ENCODE measurements at places on chromosomes 11 and 22.

GRCh38 chr11:43574949-43575912 is 105.3 kb upstream of the HSD17B12 start:
- DNase-seq = peak; percentile 45

- no peak for DNase-seq
Observed at GRCh38 chr22:20441631-20442484, 4.2 kb upstream of the SCARF2 start.

DNA sequence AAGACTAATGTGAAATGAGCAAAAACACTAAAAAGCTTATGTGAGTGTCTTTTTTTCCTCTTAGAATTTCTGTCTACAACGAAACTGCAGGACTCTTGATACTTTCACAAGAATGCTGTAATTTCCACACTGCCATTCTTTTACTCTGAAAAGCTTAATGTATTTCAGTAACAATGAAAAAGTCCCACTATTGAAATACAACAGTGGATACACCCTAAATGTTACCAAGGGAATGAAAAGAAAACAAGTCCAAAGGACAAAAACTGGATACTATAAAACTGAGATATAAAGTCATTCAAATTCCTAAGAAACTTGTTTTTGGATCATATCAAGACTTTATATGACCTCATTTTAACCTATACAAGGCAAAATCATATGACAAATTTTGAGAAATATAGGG is 77.4 kb downstream of the SOX6 start:
- no peak for DNase-seq

DNA sequence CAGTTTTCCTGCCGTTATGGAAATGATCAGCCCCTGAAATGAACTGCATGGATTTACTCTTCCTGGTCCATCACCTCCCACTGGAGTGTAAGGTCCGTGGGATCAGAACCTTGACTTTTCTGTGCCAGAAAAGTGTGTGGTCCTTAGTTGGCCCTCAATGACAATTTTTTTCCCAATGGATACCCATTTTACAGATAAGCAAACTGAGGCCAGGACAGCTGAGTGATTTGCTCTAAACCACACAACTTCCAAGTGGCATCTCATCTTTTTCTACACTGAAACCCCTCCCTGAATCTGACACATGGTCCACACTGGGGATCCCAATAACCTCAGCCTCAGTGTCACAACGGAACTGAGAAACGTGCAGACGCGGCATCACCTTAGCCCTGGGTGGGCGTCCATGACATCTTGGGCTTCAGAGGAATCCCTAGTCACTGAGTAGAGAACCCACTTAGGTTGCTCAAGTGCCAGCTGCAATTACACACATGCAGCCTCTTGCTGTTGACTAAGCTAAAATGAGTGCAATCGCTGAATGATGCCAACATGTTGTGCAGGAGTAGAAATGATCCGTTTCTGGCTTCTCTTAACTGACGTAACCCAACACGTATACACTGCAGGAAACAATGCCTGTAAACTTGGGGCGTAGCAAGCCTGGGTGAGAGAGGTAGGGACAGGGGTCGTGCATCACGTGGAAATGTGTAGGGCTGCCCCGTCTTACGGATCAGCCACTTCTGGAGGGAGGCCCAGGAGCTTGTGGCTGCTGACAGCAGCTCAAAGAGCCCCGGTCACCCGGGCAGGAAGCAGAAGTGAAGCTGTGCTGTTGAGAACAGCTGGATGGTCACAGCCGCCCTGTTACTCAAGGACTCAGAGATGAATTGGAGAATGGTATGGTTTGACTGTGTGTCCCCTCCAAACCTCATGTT is 136.3 kb downstream of the SHANK2 start:
- no peak for DNase-seq

GRCh38 chr11:120925944-120926343 is 98.0 kb upstream of the TBCEL start:
- no peak for DNase-seq

GRCh38 chr11:95682552-95682951 is 107.0 kb downstream of the FAM76B start:
- no peak for DNase-seq

DNA sequence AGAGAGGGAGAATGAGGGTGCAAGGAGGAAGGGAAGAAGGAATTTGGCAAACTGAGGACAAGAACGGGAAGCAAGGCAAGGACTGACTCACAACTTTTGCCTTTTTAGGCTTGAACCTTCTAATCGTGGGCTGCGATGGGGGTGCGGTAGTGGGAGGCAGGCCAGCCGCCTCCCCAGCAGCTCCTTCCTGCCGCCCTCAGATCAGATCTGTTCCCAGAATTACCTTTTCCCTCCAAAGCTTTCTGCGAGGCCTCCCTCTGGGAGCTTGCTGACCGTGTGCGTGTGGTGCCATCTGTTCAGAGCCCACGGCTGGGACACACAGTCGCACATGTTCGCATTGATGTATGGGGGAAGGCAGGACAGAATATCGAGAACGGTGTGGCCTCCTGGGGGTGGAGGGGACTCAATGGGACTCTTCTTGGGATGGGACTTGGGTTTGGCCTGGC is 86.9 kb upstream of the PARVA start:
- DNase-seq = no peak

DNA sequence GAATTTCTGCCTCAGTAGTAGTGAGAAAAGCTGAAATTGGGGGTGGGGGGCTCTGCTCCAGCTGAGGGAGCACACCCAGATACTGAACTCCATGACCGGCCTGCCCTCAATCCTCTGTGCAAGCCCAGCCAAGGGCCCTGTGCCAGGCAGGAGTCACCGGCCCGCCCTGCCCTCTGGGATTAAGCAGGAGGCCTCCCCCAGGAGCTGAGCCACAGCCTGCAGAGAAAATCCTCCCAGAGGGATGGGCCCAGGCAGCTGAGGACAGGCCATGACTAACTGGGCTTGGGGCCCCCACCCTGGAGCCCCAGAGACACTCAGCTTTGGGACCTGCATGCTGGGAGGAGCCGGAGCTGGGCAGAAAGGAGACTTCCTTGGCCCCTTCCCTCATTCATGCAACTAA is 48.8 kb downstream of the MN1 start:
- no peak for DNase-seq

DNA sequence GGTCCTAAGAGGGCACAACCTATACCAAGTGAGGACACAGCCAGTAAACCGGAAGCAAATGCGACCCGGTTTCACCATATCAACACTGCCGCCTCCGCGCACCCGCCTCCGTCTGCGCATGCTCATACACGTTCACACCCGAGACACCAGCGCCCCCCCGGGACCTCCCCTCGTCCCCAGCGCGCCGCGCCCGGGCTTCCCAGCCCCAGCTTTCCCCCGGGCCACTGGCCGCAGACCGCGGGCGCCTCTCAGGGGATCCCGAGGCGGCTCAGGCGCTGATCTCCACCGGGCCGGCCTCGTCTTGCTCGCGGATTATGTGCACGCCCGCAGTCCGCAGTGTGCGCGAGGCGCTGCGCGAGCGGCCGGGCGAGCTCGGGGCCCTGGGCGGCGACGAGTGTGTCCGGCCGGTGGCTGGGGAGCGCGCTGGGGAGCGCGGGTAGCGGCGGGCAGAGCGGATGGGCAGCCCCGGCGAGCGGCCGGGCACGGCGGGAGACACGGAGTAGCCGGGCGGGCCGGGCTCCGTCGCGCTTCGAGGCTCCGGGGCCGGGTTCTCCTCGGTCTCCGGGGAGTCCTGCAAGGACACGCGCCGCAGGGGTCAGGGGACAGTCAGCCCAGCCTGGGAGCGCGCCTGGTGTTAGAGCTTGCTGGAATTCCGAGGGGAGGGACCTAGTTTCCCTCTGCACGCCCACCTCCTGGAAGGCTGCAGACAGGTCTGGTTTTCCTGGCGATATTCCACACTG is 2.0 kb downstream of the HEPN1 start:
- peak; percentile 86 for DNase-seq

GRCh38 chr11:124768914-124769313 is 6.8 kb upstream of the ESAM start:
- DNase-seq = no peak

- DNase-seq = no peak
Observed at GRCh38 chr11:90197377-90197776, 25.5 kb downstream of the CHORDC1 start.

- peak; percentile 64 for DNase-seq
Observed at GRCh38 chr11:88886796-88887195, 179.0 kb downstream of the GRM5 start.

- peak; percentile 59 for DNase-seq
Observed at GRCh38 chr11:61869708-61870451, 21.5 kb downstream of the FADS3 start.

GRCh38 chr11:111450480-111451320 is 61.5 kb downstream of the BTG4 start:
- DNase-seq = no peak

- peak; percentile 78 for DNase-seq
Observed at GRCh38 chr11:61577383-61578118, 3.3 kb downstream of the SYT7 start.

- peak; percentile 75 for DNase-seq
Observed at GRCh38 chr22:24775769-24776492, 1.4 kb upstream of the PIWIL3 start.

GRCh38 chr11:61954851-61955421 is 4.8 kb downstream of the BEST1 start:
- DNase-seq = peak; percentile 89

- peak; percentile 49 for DNase-seq
Observed at GRCh38 chr22:32475468-32476010, 928 bp downstream of the FBXO7 start.

DNA sequence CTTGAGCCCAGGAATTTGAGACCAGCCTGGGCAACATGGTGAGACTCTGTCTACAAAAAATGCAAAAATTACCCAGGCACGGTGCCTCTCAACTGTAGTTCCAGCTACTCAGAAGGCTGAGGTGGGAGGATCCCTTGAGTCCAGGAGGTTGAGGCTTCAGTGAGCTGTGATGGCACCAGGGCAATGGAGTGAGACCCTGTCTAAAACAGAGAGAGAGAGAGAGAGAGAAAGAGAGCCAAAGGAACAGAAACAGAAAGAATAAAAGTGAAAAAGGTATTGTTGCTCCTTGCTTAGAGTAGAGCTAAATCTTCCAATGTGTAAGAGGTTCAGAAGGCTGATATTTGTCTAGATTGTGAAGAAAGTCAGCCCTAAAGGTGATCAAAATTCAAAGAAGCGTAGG is 8.9 kb upstream of the ETS1 start:
- DNase-seq = no peak

GRCh38 chr11:128868841-128869671 is 2.0 kb upstream of the KCNJ1 start:
- no peak for DNase-seq

DNA sequence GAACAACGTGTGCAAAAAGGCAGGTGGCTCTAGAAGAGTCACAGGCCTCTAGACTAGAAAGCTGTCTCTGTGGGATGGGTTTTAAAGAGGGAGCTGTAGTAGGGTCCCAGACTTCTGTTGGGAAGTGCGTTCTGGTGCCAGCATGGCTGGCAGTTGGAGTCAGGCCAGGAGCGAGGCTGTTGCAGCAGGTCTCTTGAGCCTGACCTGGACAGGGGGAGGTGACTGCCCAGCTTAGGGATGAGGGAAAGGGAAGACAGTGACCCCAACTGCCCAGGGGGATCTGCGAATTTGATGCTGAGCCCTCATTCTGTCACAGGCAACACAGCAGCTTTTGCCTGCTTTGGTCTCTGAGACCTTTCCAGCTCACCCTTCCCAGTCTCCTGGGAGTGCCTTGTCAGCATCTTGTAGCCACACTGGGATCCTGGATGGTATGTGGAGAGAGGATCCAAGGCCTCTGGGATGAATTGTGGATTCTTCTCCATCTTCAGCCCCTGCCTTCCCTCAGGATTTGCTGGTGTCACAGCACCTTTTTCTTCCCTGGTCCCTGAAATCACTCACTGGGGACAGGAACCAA is 3.4 kb downstream of the TSKU start:
- no peak for DNase-seq

GRCh38 chr11:124762105-124762623 is at the start of gene ESAM:
ESAM (minus strand) TSS chr11:124762290; CDS start chr11:124762154, 136 bp downstream.
- DNase-seq = peak; percentile 58

GRCh38 chr11:57336111-57336666 is 497 bp upstream of the SSRP1 start:
- DNase-seq = no peak
